NCI-H526 treated with DMSO at 0.1 percent for 48 hours (cell line): ENCODE measurements at places on chromosomes 3 and 15.

- DNase-seq, result no peak
Measured at GRCh38 chr15:64630396-64631107, 144.8 kb downstream of the RBPMS2 start.

GRCh38 chr15:98823012-98823458 is 174.7 kb downstream of the IGF1R start:
- DNase-seq, result no peak

GRCh38 chr15:28886431-28887338 is 911 bp downstream of the APBA2 start:
- DNase-seq, result no peak

DNA sequence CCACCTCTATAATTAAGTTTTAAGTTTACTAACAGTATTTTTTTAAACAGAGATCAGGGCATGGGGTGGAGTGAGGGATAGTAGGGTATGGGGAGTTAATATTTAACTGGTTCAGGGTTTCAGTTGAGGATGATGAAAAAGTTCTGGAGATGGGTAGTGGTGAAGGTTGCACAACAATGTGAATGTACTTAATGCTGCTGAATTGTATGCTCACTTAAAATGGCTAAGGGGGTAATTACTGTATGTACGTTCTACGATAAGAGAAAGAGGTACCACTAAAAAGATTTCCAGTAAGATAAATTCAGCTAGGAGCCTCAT is 101.4 kb downstream of the TNIK start:
- no peak for DNase-seq

- no peak for DNase-seq
Measured at GRCh38 chr3:180694321-180694720, 15.0 kb upstream of the CCDC39 start.

- DNase-seq, result no peak
Measured at GRCh38 chr3:129749692-129750091, 143.2 kb upstream of the PLXND1 start.

- no peak for DNase-seq
Measured at GRCh38 chr3:127699416-127700300, 26.9 kb downstream of the ABTB1 start.

GRCh38 chr3:88189361-88189810 is 39.6 kb downstream of the C3orf38 start:
- no peak for DNase-seq

DNA sequence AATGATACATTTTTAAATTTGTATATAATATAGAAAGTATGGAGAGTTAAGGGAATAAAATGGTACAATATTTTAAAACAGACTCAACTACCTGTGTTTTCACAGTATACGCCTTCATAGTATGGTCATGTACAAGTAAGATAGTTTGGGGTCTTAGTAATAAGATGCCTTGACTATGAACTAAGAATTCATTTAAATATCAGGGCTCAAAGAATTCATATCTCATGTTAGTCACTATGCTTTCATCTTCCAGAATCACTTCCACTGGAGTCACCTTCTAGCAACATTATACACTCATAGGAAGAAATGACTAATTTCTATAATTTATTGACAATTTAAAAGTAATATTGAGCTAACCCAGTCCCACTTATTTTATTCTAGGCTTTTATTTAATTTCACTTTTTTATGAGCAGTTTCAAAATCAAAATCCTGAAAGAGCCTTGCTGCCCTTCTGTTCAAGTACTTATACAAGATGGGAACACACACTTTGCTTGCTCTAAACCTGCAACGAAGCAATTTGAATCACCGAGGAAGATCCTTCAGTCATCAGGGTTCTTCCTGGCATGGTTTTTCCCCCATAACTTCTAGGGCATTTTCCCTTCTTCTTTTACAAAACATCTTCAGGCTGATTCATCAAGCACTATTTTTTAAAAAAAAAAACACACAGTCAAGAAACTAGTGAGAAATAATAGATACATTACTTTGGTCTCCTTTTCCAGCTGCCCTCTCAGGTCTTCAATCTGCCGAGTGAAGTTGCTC is 94.1 kb downstream of the MYH15 start:
- no peak for DNase-seq

- peak; percentile 86 for DNase-seq
Measured at GRCh38 chr3:151439652-151440125, 21.2 kb downstream of the IGSF10 start.

DNA sequence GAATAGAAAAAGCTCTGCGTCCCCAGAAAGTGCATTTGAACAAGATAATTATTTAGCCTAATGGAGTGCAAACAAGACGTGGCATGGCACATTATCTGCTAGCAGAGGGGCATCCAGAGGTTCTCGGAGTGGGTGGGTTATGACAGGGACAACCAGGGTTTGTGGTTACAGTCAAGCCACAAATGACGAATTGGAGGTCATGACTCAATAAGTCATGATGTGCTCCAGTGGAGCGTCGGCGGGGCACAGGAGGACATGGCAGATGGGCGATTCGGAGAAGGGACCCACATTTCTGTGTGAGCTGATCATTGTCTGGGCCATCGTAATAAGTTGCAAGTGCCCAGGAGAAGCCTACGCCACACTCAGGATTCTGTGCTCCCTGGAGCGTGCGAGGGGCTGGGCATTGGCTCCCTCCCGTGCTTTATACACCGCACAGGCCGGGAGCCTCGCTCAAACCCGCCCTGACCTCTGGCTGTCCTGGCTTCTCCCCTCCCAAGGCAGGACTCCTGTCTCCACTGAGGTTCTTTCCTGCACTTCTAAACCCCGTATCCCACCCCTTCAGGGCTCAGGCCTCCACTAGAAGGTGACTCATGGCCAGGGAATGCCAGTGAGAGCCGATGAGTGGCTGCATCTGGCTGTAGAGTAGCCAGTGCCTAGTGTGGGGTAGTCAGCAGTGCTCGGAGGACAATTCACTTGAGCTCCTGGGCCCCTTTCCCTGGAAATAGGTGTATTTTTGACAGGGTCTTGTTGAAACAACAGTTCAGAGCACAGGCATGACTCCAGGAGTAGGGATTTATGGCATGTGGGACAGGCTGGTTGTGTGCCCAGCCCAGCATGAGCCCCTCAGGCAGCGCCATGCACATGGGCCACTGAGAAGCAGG is 67.4 kb downstream of the GRIP2 start:
- DNase-seq, result no peak

GRCh38 chr15:73677146-73677607 is 7.0 kb upstream of the CD276 start:
- peak; percentile 13 for DNase-seq

DNA sequence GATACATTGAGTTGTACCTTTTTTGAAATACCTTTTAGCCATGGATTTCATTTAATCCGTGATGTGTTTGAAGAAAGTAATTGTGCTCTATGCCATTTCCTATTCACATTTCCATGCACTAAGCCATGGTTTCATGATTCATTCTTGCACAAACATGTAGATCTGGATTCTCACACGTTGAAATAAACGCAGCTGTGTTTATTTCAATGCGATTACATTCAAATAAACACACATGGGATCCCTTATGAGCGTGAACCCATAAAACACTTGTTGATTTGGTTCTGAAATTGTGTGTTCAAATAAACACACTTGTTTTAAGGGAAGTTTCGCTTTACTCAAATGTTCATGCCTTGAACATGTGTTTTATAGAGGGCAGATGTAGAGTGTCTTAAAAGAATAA is 39.2 kb downstream of the BBX start:
- DNase-seq, result no peak

- DNase-seq, result no peak
Measured at GRCh38 chr15:75606711-75607699, 18.5 kb downstream of the SNUPN start.

DNA sequence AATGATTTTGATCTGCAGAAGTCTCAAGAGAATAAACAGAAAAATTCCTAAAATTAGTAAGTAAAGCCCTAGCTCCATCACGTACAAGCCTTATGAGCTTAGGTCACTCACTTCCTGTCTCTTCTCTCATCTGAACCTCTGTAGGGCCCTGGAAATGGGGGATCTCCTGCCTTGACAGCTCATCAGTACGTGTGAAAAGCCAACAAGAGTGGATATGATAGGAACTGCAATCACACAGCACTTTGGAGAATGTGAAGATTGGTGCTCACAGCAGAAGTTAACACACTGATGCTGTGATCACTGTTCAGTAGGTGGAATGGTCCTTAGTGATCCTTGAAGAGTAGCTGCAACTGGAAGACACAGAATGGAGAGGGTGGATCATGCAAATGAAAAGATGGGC is 27.8 kb upstream of the ALDH1L1 start:
- no peak for DNase-seq

DNA sequence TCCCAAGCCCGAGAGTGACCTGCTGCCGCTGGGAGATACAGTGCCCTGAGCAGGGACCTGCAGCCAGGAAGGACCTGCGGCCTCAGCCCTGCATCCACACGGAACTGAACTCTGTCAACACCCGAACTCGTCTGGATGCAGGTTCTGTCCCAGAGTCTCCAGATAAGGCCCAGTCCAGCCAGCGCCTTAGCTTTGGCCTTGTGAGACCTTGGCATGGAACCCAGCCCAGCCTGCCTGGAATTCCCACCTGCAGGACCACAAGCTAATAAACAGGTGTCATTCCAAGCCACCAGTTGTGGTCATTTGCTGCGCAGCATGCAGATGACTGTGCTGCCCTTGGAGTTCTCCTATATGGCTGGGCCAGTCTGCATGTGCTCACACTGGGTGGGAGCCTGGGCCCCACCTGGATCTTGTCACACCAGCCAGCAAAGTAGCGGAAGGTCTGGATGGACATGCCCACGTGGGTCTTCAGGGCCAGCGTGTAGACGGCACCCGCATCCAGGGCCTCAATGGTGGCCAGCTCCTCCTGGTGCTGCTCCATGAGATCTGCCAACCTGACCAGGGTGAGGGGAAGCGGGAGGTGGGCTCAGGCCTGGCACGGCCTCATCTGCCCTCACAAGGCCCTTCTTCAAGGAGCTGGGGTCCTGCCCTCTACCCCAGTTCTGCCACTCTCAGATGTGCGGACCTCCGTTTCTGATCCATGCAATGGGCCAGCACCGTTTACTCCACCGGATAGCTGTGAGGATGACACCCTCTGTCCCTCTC is 47.2 kb upstream of the SLC41A3 start:
- DNase-seq, result no peak

- no peak for DNase-seq
Measured at GRCh38 chr3:127803619-127804018, 18.7 kb downstream of the MGLL start.

DNA sequence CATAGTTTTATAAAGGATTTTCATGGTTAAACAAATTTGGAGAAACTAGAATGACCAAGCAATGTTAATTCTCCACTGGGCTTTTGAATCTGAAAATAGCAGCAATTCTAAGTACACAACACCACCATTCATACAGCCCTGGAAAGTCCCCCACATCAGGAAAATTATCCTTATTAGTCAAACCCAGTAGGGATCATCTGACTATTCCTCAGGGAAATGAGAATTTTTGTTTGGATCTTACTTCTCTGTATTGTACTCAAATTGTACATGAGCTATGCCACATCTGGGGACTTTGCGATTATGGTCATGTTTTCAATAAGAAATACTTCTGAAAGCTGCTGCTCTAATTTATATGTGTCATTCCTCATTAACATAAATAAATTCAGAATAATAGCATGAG is 46.0 kb downstream of the RARB start:
- no peak for DNase-seq

GRCh38 chr3:188421151-188421821 is 267.3 kb downstream of the LPP start:
- no peak for DNase-seq

DNA sequence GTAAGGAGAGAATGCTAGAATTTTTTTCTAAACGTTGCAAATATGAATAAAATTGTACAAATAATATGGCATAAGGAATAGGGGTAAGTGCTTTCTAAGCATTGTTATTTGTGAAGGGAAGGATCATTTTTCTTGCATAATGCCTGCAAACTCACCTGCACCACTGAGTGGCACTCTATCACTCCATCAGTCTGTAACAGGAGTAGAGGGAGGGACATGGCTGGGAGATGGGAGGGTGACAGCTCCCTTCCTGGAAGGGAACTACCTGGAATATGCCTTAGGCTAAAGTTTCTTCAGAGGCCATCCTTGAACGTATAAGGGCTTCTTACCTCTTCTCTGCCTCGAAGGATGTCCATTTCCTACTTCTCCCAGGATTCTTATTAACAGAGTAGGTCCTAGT is 3.0 kb downstream of the NAALADL2 start:
- DNase-seq, result peak; percentile 9

- no peak for DNase-seq
Measured at GRCh38 chr3:64631951-64632350, 55.8 kb downstream of the ADAMTS9 start.

- DNase-seq, result no peak
Measured at GRCh38 chr3:94869059-94869547, 806.2 kb downstream of the NSUN3 start.

GRCh38 chr15:89436560-89437311 is 59.6 kb downstream of the RHCG start:
- no peak for DNase-seq

DNA sequence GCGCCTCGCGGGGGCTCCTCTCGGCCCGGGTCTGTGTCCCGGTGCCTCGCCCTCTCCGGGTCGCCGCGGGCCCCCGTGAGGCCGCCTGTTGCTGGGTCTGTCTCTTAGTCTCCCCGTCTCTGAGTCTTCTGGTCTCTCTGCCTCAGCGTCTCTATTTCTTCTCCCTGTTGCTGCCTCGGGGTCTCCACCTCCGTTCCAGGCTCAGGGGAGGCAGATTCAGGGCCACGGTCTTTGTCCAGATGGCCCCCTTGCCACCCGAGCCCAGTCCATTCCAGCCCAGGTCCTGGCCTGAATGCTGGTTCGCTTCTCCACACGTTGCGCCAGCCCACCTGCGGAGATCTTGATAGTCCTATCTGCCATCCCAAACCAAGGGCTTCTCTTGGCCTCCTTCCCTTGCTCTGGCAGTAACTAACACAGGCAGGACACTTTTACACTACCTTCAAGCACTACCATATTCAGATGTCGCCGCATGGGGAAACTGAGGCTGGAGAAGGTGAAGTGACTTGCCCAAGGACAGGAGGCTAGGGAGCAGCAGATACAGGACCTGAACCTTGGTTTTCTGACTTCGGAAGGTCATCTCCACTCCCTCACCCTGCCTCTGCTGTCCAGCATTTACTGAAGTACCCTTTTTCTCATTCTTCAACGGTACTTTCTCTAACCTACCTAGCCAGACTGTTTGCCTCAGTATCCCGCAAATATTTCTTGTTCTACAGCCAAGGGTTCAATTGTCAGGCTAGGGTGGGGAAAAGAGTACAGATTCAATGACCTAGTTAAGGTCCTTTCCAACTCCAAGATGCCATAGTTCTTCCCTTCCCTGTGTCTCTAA is 616 bp upstream of the IGDCC4 start:
- peak; percentile 47 for DNase-seq

GRCh38 chr3:182118066-182118465 is 406.3 kb downstream of the SOX2 start:
- no peak for DNase-seq

GRCh38 chr3:184742676-184743135 is 30.8 kb upstream of the MAGEF1 start:
- peak; percentile 46 for DNase-seq
